Midbrain (tissue), 1 donor: ENCODE measurements at places on chromosomes 12 and 14.

GRCh38 chr14:73014105-73014504 is 12.8 kb downstream of the ZFYVE1 start:
- DNase-seq, result no peak

- no peak for DNase-seq
Measured at GRCh38 chr12:6757028-6757690, 4.2 kb upstream of the MLF2 start.

- no peak for DNase-seq
Measured at GRCh38 chr14:38855513-38855912, 247.5 kb downstream of the SEC23A start.

- DNase-seq, result no peak
Measured at GRCh38 chr12:12273291-12273957, 6.6 kb upstream of the LRP6 start.
